SJCRH30 (cell line): ENCODE measurements at places on chromosomes 7 and 10. TPM values are rescaled to one million over a fixed set of nuclear protein-coding genes. Genes with fewer than 3 reads are reported as not detected.

Gene MSANTD7
- total RNA-seq = 25.1 and 25.2 TPM in 2 replicates

Gene GPR26
- not detected in 2 replicates for total RNA-seq

Gene INMT
- total RNA-seq = 0.08 and 0.24 TPM in 2 replicates

Gene TDRD1
- 0.61 TPM in 2 replicates for total RNA-seq

Gene PON3
- not detected in 2 replicates for total RNA-seq
